Ascending aorta (tissue), 2 donors: ENCODE measurements at places on chromosomes 6 and 20. TPM values are rescaled to one million over a fixed set of nuclear protein-coding genes. Genes with fewer than 3 reads are reported as not detected.

- no peak for DNase-seq
These were observed 28.8 kb upstream of the MYLK2 start for GRCh38 chr20:31790401-31790800.

DNA sequence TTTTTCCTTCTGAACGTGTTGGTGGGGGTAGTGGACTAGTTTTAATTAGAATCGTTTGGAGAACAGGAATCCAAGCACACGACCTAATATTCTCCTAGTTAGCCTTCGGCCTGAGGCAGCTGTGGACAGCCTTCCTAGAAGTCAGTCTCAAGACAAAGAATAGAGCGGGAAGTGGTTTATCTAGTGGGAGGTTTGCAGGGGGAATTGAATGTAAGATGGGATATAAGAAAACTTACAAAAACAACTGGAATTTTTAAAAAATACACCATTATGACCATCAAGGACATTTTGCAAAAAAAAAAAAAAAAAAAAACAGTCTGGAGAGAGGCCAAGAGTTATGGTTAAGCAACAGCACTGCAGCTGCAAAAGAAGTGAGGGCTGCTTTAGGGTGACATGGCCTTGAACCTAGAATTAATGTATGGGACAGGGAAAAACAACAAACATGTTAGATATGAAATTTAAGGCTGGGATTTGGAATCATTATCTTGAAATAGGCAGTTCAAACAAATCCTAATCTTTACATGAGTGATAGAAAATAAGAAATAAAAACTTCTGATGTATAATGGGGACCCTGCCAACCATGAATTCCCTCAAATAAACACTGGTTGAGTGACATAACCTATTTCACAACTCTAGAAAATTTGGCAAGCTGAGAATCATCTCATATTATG, 40.2 kb downstream of the PLAGL1 start:
- DNase-seq: no peak

DNA sequence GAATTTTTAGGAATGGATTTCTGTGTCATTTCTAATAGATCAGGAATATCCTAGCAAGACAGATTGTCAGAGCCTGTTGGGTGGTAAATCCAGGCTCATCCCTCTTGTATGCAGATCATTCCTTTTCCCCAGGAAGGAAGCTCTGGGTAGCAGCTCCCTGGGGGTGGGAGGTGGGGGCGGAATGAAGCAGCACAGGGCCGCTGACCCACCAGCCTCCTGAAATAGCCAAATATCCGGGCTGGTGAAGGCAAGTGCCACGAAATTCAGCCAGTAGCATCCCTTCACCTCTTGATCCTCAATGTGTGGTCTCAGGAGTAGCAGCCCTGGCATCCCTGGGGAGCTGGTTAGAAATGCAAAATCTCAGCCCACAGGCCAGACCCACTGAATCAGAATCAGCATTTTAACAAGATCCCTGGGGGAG, 256.9 kb downstream of the LRFN2 start:
- DNase-seq: no peak

DNA sequence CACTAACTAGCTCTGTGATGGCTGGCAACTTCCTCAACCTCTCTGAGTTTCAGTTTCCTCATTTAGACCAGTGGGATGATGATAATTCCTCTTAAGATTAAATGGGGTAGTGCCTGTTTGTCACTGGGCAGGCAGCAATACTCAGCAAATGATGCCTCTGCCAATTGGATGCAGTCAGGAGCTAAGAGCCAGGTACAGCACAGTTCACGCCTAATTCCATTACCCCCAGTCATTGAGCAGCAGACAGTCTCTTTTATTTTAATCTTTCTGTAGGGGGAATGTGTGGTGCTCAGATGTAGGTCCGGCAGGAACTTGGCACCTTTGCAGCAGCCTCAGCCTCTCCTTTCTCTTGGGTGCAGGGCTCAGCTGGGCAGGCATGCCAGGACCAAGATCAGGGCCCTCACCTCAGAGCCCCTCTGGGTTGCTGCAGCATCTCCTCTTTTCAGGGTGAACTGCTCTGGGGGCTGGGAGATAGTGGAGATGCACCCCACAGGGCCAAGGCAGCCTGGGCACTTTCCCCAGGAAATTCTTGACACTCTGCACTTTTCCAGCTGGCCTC, 243.8 kb downstream of the LRFN2 start:
- peak; percentile 38 for DNase-seq

- no peak for DNase-seq
These were observed 300.4 kb downstream of the C6orf118 start for GRCh38 chr6:165008971-165009370.

SLX4IP gene
- 4.5 TPM for total RNA-seq

SLC2A10 gene
- 13.1 TPM for total RNA-seq

DNA sequence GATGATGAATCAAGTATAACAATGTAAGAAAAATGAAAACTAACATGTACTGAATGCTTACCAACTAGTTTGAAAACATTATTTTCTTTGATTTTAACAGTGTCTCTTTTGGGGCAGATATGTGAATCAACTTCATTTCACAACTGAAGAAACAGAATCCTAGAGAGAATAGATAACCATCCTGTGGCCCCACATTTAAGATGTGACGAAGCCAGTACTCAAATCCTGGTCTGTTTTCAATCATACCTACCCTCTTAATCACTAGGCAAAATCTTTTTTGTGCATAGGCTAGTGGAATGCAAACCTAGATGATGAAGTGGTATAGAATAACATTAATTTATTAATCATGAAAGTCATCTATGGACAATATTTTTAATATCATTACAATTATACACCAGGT, 371.6 kb upstream of the EPHA7 start:
- DNase-seq: no peak

GRCh38 chr20:57505979-57506378, 19.0 kb downstream of the CTCFL start:
- no peak for DNase-seq

- DNase-seq: no peak
These were observed 151.3 kb downstream of the DTNBP1 start for GRCh38 chr6:15511248-15512125.

GRCh38 chr6:87213364-87213763, 58.0 kb downstream of the ZNF292 start:
- DNase-seq: no peak

DEFB124 gene
- total RNA-seq: not detected

PNISR gene
- total RNA-seq: 60.2 TPM

- DNase-seq: no peak
These were observed 124.8 kb downstream of the PRKN start for GRCh38 chr6:162602759-162603158.

DNA sequence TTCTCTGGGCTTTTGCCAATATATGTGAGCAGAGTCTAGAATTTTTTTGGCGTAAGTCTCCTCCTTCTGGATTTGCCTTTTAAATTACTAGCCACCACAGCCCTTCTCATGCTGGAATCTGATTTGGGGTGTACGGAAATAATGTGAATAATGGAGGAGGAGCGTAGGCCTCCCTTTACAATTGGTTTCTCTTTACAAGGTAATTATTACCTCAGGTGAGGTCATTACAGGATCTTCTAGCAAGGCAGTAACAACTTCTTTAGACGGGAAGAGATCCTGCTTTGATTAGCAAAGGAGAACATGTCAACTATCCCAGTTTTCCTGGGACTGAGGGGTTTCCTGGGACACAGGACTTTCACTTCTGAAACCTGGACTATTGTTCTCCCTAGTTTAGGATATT, 8.9 kb downstream of the RWDD2A start:
- DNase-seq: no peak

HLA-DRA gene
- total RNA-seq: 220 TPM

GRCh38 chr6:155011809-155012291, 16.7 kb downstream of the TIAM2 start:
- DNase-seq: no peak

- DNase-seq: no peak
These were observed 206.7 kb downstream of the CENPW start for GRCh38 chr6:126546541-126547120.

STAU1 gene
- 59.3 TPM for total RNA-seq

XKR7 gene
- not detected for total RNA-seq

GRCh38 chr6:20632696-20633095, 98.4 kb downstream of the CDKAL1 start:
- DNase-seq: no peak

GRCh38 chr6:111417946-111418345, 65.1 kb downstream of the REV3L start:
- no peak for DNase-seq

GRCh38 chr6:136709429-136709828, 82.8 kb downstream of the MAP3K5 start:
- DNase-seq: no peak

RAET1G gene
- not detected for total RNA-seq

DNA sequence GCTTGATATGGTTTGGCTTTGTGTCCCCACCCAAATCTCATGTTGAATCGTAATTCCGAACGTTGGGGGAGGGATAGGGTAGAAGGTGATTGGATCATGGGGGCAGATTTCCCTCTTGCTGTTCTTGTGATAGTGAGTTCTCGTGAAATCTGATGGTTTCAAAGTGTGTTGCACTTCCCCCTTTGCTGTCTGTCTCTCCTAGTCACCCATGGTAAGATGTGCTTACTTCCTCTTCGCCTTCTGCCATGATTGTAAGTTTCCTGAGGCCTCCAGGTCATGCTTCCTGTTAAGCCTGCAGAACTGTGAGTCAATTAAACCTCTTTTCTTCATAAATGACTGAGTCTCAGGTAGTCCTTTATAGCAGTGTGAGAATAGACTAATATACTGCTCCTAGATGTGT, 19.9 kb downstream of the PFDN4 start:
- DNase-seq: no peak

DNA sequence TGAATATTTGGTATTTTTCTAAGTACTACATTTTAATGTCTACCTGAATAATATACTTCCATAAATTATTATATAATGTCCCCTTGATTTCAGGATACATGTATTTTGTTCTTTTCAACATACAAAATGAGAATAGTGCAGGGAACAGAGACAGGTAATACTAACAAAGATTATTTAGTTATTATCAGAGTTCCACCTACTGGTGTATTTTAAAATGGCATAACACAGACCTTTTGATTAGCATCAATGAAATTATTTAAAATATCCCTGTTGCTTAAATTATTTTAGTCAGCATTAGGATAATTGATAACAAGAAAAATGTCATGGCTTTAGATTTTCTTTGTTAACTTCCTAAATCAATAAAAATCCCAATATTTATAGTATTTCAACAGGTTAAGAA, 184.0 kb downstream of the PRDM13 start:
- DNase-seq: no peak

SLA2 gene
- total RNA-seq: not detected

TPD52L1 gene
- total RNA-seq: 93.6 TPM

DNA sequence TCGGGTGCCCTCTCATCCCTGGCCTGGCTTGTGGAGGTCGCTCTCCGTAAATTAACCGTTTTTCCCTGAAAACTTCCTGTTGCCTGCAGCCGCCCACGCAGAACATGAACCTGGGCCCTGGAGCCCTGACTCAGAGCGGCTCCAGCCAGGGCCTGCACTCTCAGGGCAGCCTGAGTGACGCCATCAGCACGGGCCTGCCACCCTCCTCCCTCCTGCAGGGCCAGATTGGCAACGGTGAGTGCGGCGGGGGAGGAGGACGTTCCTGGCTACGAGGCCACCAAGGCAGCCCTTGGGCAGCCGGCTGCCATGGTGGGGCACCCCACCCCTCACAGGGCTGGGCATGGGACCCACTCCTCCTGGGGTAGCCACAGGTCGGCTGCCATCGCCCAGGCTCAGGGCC, 17.8 kb downstream of the SS18L1 start:
- no peak for DNase-seq

PRDM13 gene
- total RNA-seq: not detected

GRCh38 chr20:38043512-38044300, 10.2 kb downstream of the RPRD1B start:
- no peak for DNase-seq
